ENCODE measurements at places on chromosomes 7 and 10.

- DNase-seq = no peak
Observed at GRCh38 chr10:110239892-110240291, 32.5 kb downstream of the MXI1 start.

GRCh38 chr10:46516660-46517416 is 39.6 kb downstream of the GPRIN2 start:
- DNase-seq = no peak

DNA sequence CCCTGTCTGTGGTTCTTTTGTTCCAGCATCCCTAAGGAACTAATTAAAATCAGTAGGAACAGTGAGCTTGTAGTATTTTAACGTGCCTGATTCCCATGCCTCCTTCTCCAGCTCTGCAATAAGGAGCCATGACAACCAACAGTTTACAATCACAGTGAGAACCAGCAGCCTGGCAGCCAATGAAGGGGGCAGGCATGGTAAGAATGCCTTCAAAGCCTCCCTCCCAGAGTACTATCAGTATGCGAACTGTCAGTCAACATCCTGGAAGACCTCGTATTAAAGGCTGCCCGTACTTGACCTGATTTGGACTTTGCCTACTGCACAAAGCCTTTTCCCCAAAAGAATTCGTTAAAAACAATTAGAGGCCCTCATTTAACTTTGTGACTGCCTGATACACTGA is 7.7 kb downstream of the ZPBP start:
- DNase-seq = no peak

- no peak for DNase-seq
Observed at GRCh38 chr10:26368463-26368862, 69.7 kb upstream of the APBB1IP start.

- no peak for DNase-seq
Observed at GRCh38 chr10:106557951-106558733, 606.4 kb downstream of the SORCS1 start.

GRCh38 chr7:69062020-69062765 is 536.1 kb upstream of the AUTS2 start:
- no peak for DNase-seq

GRCh38 chr10:110436554-110437350 is 61.0 kb upstream of the DUSP5 start:
- DNase-seq = no peak

DNA sequence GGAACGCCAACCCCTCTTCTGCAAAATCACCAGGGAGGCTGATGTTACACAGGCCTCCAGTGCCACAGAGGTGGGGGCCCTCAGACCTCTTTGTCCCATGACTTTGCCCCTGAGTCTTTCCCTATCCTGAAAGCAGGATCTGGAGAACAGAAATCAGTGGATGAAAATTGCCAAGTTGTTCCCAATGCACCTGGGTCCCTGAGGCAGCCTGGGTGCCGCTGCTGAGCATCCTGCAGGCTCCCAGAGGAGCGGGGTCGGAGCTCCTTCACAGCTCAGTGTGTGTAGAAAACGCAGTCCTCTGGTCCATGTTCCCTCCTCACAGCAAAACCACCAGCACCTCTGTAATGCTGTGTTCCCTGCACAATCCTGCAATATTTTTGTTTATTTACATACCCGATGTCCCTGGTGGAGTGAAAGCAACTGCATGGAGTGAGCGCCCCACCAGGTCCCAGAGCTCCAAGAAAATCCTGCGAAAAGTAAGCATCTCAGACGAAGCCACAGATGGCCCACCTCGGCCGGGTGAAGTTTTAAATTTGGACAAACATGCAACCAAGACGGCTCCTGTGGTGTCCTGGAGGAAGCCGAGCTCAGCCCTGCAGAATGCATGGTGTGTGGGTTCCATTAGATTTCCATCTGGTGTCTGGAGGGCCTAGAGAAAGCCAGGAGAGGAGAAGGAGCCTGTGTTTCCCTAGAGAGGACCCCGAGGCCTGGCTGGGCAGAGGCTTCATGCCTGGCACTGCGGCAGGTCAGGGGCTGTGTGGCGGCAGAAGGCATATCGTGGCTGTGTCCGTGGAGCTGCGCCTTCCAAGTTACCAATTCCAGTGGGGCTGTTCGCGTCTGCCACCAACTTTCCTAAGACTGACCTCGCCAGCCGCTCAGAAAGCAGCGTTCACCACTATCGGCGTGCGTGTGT is 235.2 kb downstream of the WDR37 start:
- no peak for DNase-seq

DNA sequence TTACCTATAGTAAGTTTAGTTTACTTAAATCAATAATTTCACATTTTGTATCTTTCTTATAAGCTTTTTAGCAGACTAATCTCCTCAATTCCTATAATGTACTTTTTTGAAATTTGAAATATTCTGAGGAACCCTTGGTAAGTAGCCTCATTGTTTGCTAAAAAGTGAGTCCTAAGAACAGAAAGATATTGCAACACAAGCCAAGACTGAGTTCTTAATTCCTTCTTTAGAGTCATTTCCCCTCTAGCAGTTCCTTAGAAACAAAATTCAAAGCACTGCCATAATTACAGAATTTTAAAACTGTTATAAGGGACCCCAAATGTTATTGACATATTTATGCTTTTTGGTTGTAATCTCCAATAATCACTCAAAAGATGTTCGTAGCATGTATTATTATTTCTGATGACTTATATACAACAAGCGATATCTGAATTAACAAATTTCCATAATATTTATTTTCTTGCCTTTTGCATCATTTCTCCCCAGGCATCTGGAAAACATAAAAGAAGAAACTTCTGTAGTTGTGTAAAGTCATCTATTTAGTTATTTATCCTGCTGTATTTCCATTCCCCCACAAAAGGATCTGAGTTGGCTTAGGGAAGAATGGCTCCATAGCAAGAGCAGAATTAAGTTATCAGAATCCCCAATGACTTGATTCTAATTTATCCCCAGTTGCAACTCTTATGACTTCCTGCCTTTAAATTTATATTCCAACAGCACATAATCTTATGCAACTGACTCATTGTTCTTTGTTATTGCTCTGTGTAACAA is 67.8 kb downstream of the TMEM26 start:
- no peak for DNase-seq

DNA sequence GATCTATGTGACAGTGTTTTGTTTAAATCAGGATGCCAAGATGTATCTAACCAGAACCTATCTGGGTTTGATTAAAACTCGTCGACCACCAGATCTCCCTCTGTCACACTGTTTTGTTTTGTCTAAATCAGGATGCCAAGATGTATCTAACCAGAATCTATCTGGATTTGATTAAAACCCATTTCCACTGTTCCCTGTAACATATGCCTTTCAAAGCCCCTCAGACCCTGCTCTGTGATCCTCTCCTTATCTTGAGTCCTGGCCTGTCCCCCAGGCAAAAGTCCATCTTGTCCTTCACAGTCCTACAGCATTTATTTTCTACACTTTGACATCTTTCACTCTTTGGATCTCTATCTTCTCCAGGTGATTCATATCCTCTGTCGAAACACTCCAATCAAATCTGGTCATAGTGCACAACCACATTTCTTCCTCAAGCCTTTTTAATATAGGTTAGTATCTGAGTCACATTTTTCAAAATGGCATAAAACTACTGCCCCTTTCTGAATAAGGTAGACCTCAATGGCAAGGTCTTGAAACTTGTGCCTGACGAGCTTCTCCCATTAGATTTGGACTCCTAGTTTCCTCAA is 32.5 kb downstream of the ERLIN1 start:
- DNase-seq = no peak

DNA sequence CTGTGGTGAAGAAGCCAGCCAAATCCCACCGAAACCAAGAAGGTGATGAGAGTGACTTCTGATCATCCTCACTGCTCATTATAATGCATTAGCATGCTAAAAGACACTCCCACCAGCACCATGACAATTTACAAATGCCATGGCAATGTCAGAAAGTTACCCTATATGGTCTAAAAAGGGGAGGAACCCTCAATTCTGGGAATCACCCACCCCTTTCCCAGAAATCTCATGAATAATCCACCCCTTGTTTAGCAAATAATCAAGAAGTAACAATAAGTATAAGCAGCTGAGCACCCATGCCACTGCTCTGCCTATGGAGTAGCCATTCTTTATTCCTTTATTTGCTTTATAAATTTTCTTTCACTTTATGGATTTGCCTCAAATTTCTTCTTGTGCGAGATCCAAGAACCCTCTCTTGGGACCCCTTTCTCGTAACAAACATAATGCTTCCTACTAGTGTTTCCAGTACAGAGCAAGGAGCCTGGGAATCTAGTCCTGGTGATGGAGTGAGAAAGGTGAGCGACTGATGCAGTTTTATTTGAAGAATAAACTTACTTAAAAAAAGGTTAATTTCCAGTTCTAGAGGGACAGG is 18.4 kb upstream of the EXOC6 start:
- no peak for DNase-seq

GRCh38 chr10:70544431-70545340 is 57.9 kb downstream of the PRF1 start:
- no peak for DNase-seq

- DNase-seq = no peak
Observed at GRCh38 chr7:148807436-148807835, 76.7 kb downstream of the EZH2 start.

GRCh38 chr10:67537906-67538305 is 158.1 kb downstream of the CTNNA3 start:
- DNase-seq = no peak

DNA sequence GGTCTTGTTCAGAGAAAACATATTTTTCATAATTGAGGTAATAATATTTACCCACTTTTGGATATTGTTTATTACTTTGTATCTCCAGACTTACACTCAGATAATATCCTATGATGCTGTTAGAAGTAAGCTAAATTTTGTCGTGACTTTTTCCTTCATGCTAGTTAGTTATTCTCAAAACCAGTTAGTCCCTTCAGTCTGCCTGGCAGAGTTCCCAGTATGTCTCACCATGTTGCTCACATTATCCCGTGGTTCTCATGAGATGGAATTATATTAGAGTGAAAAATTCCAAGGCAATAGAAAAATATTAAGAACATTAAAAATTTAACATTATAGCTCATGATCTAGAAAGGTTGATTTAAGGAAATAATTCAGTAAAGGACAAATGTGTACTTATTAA is 81.5 kb upstream of the SMIM30 start:
- DNase-seq = no peak

DNA sequence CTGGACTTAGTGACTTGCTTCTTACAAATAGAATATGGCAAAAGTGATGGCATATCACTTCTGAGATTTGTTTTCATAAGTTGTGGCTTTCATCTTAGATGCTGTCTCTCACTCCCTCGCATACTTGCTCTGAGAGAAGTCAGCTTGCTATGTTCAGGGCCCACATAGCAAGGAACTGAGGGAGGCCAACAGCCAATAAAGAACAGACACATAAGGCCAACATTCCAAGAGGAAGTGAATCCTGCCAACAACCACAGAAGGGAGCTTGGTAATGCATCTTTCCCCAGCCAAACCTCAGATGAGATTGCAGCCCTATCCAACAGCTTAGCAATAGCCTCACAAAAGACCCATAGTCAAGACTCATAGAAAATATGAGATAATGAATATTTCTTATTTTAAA is 39.2 kb upstream of the DMTF1 start:
- DNase-seq = no peak

- DNase-seq = no peak
Observed at GRCh38 chr7:18082169-18082568, 54.5 kb upstream of the PRPS1L1 start.

DNA sequence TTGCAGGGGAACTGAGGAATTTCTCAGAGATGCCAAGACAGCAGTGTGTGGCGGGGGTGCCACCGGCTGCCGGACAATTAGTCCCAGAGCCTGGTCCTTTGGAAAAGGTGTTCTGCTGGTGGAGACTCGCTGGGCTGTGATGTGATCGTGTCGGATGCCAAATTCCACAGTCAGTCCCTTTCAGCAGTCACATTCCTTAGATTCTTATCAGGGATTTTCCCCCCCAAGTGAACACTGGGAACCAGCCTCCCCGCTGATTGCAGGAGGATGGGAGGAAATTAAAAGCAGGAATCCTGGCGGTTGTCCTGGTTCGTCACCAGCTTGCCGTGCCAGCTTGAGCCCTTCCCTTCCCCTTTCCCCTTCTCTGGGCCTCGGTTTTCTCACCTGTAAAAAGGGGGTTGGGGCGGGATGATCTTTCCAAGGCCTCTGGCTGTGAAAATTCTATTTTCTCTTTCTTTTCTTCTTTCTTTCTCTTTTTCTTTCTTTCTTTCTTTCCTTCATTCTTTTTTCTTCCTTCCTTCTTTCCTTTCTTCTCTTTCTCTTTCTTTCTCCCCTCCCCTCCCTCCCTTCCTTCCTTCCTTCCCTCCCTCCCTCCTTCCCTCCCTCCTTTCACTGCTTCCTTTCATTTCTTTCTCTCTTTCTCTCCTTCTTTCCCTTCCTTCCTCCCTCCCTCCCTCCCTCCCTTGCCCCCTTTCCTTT is 39.6 kb downstream of the COL26A1 start:
- no peak for DNase-seq

GRCh38 chr7:7104971-7105370 is 77.4 kb upstream of the C1GALT1 start:
- DNase-seq = no peak

GRCh38 chr10:118754556-118755423 is at the start of gene CACUL1:
TSS of gene CACUL1 (minus strand) at chr10:118754970. CDS start at chr10:118754762, 208 bp downstream.
- DNase-seq = peak; percentile 98

DNA sequence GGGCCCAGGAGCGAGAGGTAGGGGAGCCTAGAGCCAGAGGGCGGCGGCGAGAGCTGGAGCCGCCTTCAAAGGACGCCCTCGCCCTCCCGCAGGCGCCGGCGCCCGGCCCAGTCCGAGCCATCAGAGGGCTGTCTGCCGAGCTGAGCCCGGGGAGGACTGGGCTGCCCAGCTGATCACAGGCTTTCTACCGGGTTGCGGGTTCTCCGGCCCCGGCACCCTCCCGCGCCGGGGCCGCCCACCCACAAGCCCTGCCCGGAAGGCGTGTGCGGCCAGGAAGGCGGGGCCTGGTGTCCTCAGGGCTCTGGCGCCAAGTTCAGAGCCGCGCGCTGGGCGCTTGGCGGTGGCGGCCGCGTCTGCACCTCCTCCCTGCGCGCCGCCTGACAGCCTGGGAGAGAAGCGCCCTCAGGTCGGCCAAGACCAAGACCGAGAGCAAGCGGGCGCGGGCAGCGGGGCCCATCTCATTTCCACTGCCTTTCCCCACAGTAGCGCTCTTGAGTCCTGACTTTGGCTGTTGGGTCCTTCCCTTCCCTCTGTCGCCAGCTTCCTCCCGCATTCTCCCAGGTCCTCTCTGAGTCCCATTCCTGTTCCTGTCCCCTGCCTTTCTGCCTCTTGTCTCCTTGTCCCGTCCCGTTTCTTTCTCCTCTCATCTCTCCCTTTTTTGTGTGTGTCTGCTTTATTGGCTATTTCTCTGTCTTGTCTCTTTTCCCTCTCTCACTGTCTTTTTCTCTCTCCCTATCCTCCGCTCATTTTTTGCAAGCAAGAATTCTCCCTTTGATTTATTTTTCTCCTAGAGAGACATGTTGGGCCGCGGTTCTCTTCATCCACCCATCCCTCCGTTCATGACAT is 60.6 kb upstream of the MSMB start:
- DNase-seq = no peak

DNA sequence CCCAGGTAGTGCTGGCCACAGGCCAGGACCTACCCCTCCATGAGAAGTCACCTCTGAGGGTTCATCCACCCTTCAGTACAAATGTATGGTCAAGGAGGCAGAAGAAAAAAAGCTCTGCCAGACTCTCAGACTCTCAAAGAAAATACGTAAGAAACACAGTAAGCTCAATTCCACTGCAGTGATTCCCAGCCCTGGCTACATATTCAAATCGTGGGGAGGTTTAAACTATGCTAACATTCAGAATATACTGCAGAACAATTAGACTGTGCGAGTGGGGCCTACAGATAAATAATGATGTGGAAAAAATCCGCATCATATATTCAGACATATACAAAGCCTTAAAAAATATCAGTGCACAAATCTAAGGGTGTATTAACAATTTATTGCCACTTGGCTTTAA is 162.6 kb downstream of the ATE1 start:
- no peak for DNase-seq

- no peak for DNase-seq
Observed at GRCh38 chr10:30364345-30365268, 15.5 kb upstream of the MTPAP start.

Data from stimulated activated CD8-positive, alpha-beta memory T cell treated with anti-CD3 and anti-CD28 coated beads, Interleukin-4, amount 100 ng/mL, for 1 hour (primary cell).